ENCODE measurements at places on chromosomes 5 and 9.

GRCh38 chr5:171826132-171826531, 40.5 kb downstream of the SMIM23 start:
- DNase-seq = no peak

- no peak for DNase-seq
Measured at GRCh38 chr5:68012831-68013230, 202.7 kb upstream of the PIK3R1 start.

GRCh38 chr9:122402403-122402871, 31.6 kb downstream of the PTGS1 start:
- DNase-seq = no peak

DNA sequence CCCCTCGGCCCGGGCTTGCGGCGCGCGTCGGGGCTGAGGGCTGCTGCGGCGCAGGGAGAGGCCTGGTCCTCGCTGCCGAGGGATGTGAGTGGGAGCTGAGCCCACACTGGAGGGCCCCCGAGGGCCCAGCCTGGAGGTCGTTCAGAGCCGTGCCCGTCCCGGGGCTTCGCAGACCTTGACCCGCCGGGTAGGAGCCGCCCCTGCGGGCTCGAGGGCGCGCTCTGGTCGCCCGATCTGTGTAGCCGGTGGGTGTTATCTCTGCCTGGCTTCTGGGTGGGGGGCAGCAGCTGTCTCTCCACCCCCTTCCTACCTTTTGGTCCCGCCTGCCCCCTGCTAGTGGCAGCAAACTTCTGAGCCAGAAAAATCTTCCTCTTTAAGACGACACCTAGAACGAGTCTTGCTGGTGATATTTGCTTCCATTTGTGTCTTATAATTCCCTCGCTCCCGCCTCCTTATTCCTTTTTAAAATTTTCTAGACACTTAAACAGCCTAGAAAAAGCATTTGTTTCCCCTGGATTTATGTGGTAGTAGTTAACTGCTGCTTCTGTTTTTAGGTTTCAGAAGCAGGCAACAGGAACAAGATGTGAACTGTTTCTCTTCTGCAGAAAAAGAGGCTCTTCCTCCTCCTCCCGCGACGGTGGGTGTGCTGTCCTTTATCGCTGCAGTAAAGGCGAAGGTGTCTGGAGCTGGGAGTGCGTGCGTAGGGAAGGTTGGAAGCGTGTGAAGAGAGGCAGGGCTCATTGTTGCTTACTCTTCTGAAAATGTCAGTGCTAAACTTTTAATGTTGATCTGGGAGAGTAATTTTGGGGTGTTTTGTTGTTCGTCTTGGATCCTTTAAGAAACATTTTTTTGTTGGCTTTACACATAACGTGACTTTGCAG, 554 bp downstream of the JAK2 start:
- DNase-seq = peak; percentile 46

DNA sequence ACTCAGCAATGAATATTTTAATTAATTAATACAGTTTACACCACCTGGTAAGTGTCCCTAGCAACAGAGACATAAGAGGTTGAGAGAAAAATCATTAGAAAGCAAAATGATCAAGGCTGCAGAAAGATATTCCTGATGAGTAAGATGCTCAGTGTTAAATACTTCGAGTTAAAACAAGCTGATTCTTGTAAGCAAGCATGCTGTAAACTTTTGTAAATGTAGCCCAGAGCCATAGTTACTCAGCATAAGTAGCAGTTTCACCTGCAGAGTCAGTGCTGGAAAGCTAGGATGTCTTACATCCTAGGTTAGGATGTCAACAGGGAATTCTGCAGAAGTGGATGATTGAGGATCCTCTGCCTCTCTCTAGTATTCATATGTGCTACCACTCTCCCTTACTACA, 4.2 kb downstream of the PRKACG start:
- DNase-seq = no peak

- no peak for DNase-seq
Measured at GRCh38 chr5:151053796-151054462, 26.9 kb downstream of the TNIP1 start.
